Activated T-cell treated with anti-CD3 and anti-CD28 coated beads for 48 hours (primary cell): ENCODE measurements at places on chromosomes 6 and 20.

- DNase-seq: no peak
Measured at GRCh38 chr6:84967389-84967788, 203.0 kb upstream of the TBX18 start.

GRCh38 chr6:136435101-136435500 lies 115.1 kb downstream of the MAP7 start:
- no peak for DNase-seq

DNA sequence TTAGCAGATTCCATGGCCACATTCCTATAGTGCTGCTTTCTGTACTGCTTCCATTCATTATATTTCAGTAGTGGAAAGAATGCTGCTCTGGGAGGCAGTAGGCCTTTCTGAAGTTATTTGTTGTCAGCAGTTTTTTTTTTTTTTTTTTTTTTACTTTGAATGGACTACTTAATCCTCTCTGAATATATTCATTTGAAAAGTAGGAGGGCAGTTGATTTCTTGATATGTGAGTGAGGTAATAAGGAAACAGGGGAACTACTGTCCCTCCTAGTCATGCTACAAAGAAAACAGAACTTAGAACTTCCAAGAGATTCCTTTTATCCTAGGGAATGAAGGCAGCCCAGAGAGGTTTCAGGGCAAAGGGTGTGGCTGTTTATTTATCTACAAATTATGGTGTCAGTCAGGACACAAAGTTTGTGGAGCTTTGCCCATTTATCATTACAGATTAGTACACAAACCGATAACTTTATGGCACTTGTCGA lies 155.9 kb downstream of the JARID2 start:
- no peak for DNase-seq

GRCh38 chr20:10784554-10785183 lies 110.9 kb upstream of the JAG1 start:
- DNase-seq: no peak

GRCh38 chr20:43840382-43841070 lies 74.1 kb upstream of the TOX2 start:
- DNase-seq: no peak
